Iris pigment epithelial cell (primary cell): ENCODE measurements at places on chromosomes 5 and 9.

GRCh38 chr5:178423431-178423830, 166.8 kb downstream of the COL23A1 start:
- DNase-seq = no peak

- no peak for DNase-seq
These were observed 12.1 kb upstream of the BTNL3 start for GRCh38 chr5:180976518-180976917.

DNA sequence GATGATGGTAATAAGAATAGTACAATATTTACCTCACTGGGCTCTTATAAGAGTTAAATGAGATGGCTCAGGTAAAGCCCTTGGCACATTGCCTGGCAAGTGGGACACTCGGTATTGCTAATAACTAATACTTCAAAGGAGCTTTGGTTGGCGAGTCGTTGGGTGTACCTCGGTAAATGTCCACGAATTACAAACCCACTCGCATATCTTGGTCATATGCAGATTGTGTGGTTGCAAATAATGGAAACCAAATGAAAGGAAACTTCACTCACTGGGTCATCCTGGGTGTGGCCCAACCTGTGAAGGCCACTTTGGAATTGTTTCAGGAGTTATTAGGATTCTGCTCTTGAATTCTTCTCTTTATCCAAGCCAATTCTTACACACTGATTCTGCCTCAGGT, 147.5 kb downstream of the NTRK2 start:
- no peak for DNase-seq

DNA sequence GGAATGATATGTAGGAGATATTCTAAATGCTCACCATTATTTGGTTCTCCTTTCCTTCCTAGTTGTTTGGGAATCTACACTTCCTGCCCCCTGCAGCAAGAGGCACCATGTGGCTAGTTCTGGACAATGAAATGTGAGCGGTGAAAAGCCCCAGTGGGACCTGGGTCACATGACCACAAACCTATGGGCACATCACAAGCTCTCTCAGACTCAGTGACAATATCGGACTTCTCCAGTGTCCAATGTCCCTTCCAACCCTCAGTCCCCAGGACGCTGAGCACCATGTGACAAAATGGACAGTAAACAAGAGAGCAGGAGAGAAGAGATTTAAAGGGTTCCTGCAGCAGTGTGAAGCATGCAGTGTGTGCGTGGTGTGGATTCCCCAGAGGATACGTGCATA, 44.6 kb upstream of the FOXE1 start:
- no peak for DNase-seq
